ENCODE measurements at places on chromosomes 13 and 19. TPM values are rescaled to one million over a fixed set of nuclear protein-coding genes. Genes with fewer than 3 reads are reported as not detected.

DNA sequence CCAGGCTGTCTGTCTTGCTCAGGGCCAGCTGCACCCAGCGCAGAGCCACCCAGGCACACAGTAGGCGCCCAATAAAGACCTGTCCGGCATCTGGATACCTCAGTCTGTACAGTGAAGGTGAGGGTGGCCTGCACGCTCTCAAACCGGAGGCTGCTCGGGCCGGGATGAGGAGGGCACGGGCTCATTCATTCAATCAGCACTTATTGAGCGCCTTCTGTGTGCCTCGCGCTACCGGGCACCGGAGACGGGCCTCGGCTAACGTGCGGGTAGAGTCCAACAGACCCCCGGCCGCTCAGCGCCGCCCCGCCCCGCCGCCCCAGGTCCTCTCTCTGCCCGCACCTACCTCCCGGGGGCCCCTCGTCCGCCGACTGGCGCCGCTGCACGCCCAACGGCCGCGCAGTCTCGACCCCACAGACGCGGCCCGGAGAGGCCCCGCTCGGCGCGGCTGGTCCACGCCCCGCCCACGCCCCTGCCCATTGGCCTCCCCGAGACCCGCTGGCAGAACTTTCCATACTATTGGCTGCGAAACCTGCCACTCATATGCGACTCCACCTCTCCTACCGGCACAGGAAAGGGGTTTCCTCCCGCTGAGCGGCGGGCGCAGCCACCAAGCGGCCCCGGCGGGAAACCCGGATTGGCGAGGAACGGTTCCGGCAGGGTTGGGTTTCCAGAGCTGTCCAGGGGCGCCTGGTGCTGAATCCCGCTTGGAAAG is at the start of gene SLC39A3:
TSS of gene SLC39A3 (minus strand) at position 416 of the 712 bp plus-strand sequence. CDS start 2,760 bp downstream, outside the sequence.
- no peaks in the 10 kb centered on the region for H3K27me3 ChIP-seq
- peak; percentile 99 for DNase-seq
- H3K4me1 ChIP-seq = peaks cover 3% of the 10 kb centered on the region

Gene SIGLECL1
- total RNA-seq = not detected

Gene HS6ST3
- total RNA-seq = 0.07 TPM

Gene KCNC3
- 0.65 TPM for total RNA-seq

Gene ZNF799
- 1.9 TPM for total RNA-seq

- DNase-seq = no peak
- no peaks in the 10 kb centered on the region for H3K27me3 ChIP-seq
Observed at GRCh38 chr13:99314640-99315176, 7.5 kb upstream of the GPR183 start.

DNA sequence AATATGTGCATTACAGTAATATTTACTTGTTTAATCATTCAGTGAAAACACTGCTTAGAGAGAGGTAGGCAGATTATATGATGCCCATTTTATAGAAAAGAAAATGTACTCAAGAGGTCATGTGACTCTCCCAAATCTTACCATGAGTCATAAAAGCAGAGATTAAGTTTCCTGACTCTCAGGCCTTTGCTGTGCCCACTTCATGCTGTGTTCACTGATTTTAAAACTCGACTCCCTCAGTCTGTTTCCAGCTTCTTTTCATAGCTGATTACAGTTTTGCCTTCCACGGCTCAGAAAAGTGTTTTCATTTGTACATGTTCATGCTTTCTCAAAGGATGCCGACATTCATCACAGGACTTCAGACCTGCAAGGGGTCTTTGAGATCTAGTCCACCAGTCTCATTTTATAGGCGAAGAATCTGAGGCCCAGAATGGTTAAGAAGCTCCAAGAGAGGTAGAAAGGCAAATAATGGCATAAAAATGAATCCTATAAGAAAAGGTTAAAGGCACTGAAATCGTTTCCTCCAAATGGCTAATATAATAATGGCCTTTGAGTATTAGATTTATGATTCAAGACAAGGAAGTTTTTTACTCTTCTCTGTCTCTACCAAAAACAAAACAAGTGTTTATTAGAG is 9.0 kb upstream of the IPO5 start:
- DNase-seq = no peak
- no peak overlapping the region for H3K4me3 ChIP-seq
- H3K4me1 ChIP-seq = no peaks in the 10 kb centered on the region
- no peak overlapping the region for H3K27ac ChIP-seq
- H3K27me3 ChIP-seq = no peaks in the 10 kb centered on the region

Gene TMEM255B
- total RNA-seq = 2.1 TPM

- no peaks in the 10 kb centered on the region for H3K27me3 ChIP-seq
- DNase-seq = no peak
- no peak overlapping the region for H3K27ac ChIP-seq
- no peak overlapping the region for H3K4me3 ChIP-seq
- H3K4me1 ChIP-seq = no peaks in the 10 kb centered on the region
- H3K36me3 ChIP-seq = peaks cover 9% of the 10 kb centered on the region
Observed at GRCh38 chr13:30255696-30256095, 51.7 kb downstream of the KATNAL1 start.

Measured in psoas muscle (tissue), 8 donors.